ENCODE measurements at places on chromosomes 3 and 15. TPM values are rescaled to one million over a fixed set of nuclear protein-coding genes. Genes with fewer than 3 reads are reported as not detected.

DNA sequence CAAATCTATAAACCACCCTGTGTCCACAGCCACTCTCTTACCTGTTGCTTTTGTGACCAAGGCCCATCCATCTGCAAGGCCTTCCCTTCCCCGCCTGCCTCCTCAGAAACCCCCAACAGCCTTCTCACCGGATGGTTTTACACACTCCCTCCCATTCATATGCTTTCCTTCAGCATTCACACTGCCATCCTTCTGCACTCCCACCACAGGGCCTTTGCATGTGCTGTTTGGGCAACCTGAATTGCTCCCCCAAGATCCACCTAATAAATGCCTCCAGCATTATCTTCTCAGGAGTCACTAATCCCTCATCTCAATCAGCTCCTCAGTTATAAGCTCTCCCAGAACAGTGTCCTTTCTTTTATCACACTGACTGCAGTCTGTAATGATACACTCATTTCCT, 6.0 kb downstream of the CLEC3B start:
- DNase-seq, result no peak

DNA sequence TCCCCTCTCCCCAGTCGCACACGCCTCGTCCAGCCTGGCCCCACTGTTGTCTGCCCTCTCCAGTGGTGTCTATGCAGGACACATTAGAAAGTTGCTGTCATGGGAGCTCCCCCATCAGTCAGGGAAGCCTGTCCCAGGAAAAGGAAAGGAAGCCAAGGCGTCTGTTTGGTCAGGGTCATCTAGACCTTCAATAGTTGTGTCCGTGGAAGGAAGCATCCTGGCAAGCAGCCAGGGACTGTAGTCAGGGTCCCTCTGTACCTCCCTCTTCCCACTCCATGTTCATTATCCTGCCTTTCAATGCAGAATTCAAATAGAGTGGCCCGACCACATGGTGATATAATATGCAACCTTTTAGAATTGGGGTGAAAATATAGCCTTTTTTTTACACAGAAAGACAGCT, 60.7 kb upstream of the RAB6B start:
- DNase-seq, result peak; percentile 51

The NECTIN3 gene
- 1.8 TPM for polyA plus RNA-seq

The TEX55 gene
- polyA plus RNA-seq, result not detected

The TMEM158 gene
- polyA plus RNA-seq, result 0.57 TPM
